IPS DF 19.7 (cell line): ENCODE measurements at places on chromosomes 2 and 18.

GRCh38 chr18:51029378-51029693 is 677 bp upstream of the SMAD4 start:
- no peak for DNase-seq

DNA sequence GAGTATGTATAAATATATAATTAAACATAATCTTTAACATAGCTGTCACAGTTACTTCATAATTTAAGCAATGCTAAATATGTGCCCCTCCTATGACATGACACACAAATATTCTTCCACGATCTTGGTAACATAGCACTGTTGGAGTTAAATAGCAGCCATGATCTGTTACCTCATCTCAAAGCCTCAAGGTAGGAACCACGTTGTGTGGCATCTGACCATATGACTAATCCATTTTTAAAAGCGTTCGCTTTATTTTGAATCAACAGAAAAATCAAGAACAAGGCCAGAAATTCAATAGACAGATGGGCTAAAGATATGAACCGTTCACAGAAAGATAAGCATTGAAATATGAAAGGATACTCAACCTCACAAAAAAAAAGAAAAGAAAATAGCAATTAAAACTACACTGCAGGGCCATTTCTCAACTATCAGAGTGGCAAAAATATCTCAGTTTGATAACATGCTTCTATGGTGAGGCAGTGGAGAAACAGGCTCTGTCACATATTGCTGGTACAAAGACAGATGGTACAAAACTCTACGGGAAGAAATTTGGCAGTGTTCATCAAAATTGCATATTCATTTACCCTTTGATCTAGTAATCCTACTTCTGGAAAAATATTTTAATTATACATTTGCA is 105.9 kb downstream of the TMX3 start:
- no peak for DNase-seq

GRCh38 chr2:110858135-110858725 is 125.9 kb downstream of the ACOXL start:
- no peak for DNase-seq

DNA sequence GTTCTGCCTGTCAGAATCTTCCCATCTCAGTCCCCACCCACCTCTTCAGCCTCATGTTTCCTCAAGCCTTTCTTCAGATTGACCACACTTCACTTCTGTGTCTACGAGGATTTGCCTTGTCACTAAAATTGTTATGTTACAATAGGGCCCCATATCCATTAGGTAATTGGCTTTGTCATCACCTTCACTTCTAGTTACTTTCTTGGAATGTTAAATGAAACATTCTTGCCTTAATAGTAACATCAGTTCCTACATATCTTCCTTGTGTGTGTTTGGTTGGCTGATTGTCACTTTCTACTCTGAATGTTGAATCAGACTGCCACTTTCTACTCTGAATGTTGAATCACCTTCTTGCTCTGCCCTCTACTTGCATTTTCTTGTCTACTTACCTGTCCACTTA is 599.9 kb upstream of the NXPH2 start:
- no peak for DNase-seq

DNA sequence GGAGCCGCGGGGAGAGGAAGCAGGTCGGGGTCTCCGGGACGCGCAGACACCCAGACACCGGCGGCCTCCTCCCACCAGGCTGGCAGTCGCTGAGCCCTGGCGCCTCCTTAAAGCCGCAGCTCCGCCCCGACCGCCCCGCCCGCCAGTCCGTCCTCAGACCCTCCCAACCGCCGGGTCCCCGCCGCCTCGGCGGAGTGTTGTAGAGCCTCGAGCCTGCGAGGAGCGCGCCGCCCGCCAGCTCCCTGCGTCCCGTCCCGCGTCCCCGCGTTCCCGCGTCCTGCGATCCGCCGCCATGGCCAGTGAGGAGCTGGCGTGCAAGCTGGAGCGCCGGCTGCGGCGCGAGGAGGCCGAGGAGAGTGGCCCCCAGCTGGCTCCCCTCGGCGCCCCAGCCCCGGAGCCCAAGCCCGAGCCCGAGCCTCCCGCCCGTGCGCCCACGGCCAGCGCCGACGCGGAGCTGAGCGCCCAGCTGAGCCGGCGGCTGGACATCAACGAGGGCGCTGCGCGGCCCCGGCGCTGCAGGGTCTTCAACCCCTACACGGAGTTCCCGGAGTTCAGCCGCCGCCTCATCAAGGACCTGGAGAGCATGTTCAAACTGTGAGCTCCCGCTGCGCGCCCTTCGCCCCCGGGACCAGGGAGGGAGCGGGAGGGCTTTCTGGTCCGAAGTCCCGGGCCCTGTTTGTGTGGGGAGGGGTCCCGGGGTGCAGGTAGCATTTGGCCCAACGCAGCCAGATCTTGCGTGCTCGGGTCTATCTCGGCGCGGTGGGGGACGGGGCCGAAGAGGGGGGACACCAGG is at the start of gene EFHD1:
Gene EFHD1, plus strand, starts transcription at position 192 of the 793 bp plus-strand sequence. Its CDS starts 101 bp downstream, at position 293.
- no peak for DNase-seq

- DNase-seq, result no peak
These were observed 16.7 kb downstream of the IL1R1 start for GRCh38 chr2:102159295-102159694.

GRCh38 chr18:61464551-61465142 is 131.4 kb downstream of the CDH20 start:
- DNase-seq, result no peak

- DNase-seq, result no peak
These were observed 254.4 kb downstream of the NBAS start for GRCh38 chr2:15306706-15307105.

DNA sequence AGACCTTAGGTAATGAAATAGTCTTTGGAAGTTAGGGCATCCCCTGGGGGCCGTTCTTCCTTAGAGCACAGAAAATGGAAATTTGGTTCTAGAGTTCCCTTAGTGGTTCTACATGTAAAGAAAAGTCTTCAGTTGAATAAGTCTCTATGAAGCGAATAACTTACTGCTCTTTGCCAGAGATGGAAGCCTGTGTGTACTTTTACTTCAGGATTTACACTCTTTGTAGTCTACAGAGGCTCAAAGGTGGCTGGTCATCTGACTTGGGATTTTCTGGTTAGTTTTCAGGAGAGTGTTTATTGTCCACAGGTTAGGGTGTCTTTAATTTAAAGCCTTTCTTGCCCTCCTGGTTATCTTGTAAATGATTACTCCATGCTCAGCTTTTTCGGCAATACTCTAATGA is 210.6 kb downstream of the ZNF521 start:
- no peak for DNase-seq

DNA sequence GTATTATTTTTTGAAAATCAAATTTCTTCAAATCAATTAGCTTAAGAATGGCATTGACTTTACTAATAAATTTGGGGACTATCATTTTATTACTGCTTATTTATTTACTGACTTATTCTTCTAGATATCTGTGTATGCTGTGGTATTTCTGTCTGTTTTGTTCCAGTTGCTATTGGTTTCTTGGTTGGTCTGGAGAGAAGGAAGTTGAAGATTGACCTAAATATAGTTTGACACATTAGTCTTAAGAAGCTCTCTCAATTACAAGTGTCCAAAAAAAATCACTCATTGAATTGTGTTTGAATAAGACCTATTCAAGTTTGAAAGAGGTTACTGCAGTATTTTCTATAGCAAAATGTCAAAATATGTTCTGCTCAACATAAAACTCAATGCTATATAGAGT is 153.3 kb upstream of the KYNU start:
- DNase-seq, result no peak

DNA sequence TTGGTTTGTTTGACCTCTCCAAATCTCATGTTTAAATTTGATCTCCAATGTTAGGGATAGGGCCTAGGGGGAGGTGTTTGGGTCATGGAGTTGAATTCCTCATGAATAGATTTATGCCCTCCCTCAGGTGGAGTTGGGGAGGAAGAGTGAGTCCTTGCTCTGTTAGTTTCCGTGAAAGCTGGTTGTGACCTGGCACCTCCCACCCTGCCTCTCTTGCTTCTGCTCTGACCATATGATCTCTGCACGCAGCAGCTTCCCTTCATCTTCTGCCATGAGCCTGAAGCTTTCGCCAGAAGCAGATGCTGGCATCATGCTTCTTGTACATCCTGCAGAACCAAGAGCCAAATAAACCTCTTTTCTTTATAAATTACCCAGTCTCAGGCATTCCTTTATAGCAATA is 231.6 kb upstream of the ERBB4 start:
- no peak for DNase-seq
